ENCODE measurements at places on chromosomes 6 and 20.

- DNase-seq = no peak
- H3K36me3 ChIP-seq = no peaks in the 10 kb centered on the region
- no peak overlapping the region for H3K27ac ChIP-seq
- no peaks in the 10 kb centered on the region for H3K27me3 ChIP-seq
These were observed 143.7 kb downstream of the KLHL32 start for GRCh38 chr6:97068211-97068610.

GRCh38 chr20:59149678-59150504 is 13.7 kb upstream of the ZNF831 start:
- no peaks in the 10 kb centered on the region for H3K27me3 ChIP-seq
- peaks cover 65% of the 10 kb centered on the region for H3K4me1 ChIP-seq

- DNase-seq = no peak
- no peak overlapping the region for H3K27ac ChIP-seq
- no peaks in the 10 kb centered on the region for H3K36me3 ChIP-seq
- no peak overlapping the region for H3K4me3 ChIP-seq
- H3K4me1 ChIP-seq = peaks cover 25% of the 10 kb centered on the region
These were observed 73.2 kb upstream of the DUSP22 start for GRCh38 chr6:219019-219570.

- H3K27me3 ChIP-seq = no peaks in the 10 kb centered on the region
- no peak for DNase-seq
- H3K4me3 ChIP-seq = no peak overlapping the region
- H3K36me3 ChIP-seq = no peaks in the 10 kb centered on the region
- no peak overlapping the region for H3K27ac ChIP-seq
- no peaks in the 10 kb centered on the region for H3K4me1 ChIP-seq
These were observed 263.7 kb downstream of the BMP2 start for GRCh38 chr20:7031222-7031621.

DNA sequence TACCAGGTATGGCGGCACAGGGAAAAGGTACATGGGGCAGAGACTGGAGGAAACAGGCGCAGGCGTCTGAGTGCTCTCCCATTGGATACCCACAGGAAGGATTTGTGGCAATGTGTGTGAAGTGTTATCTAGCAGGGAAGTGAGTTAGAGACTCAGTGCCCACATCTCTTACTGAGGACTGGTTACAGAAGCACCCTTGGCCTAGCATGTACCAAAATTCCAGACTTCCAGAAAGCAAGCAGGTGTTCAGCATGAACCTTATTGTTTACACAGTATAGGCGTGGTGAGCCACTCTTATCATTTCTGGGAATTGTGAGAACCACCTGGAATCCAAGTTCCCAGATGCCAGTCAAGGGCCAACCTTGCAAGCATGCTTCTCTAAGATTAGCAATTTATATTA is 14.2 kb downstream of the MANBAL start:
- no peaks in the 10 kb centered on the region for H3K27me3 ChIP-seq
- no peak for DNase-seq
- H3K36me3 ChIP-seq = peaks cover 7% of the 10 kb centered on the region
- H3K27ac ChIP-seq = no peak overlapping the region
- H3K4me3 ChIP-seq = no peak overlapping the region
- H3K4me1 ChIP-seq = peaks cover 52% of the 10 kb centered on the region

DNA sequence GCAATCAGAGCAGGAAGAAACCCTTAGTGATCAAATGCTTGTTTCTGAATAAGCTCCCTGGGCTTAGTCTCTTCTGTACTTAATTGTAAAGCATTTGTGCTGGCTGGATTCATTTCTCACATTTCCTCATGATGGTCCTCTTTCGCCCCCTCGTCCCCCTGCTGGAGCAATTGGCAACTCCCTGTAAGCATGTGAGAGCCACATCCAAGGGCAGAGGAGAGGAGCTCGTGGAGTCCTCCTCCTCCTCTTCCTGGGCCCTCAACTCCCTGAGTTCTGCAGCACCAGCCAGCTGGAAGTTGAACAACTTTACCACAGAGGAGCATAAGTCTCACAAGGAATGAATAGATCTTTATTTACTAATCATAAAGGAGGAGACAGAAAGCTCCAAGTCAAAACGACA is 12.6 kb downstream of the ANKEF1 start:
- no peaks in the 10 kb centered on the region for H3K36me3 ChIP-seq
- no peak for DNase-seq
- H3K4me3 ChIP-seq = no peak overlapping the region
- no peak overlapping the region for H3K27ac ChIP-seq
- H3K27me3 ChIP-seq = no peaks in the 10 kb centered on the region

DNA sequence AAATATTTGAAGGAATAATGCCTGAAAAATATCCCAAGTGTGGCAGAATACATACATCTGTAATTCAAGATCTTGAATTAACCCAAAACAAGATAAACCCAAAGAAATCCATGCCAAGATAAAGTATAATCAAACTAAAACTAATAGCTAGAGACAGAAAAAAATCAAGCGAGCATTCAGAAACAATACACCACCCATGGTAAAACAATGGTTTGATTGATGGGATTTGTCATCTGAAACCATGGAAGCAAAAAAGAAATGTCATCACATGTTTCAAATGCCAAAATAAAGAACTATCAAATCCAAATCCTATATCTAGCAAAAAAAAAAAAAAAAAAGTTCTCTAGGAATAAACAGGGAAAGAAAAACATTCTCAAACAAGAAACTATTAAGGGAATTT is 5.1 kb upstream of the DEFB127 start:
- H3K36me3 ChIP-seq = no peaks in the 10 kb centered on the region
- no peak for DNase-seq
- no peaks in the 10 kb centered on the region for H3K4me1 ChIP-seq
- H3K4me3 ChIP-seq = no peak overlapping the region
- H3K27ac ChIP-seq = no peak overlapping the region
